ENCODE measurements at places on chromosomes 3 and 15.
A peak's percentile ranks its signal among the peaks of the same experiment; 100 is the strongest.

GRCh38 chr3:183555541-183556081 is at the start of gene KLHL6:
TSS of gene KLHL6 (minus strand) at chr3:183555706. CDS start at chr3:183555653, 53 bp downstream.
- DNase-seq: peak; percentile 54

- DNase-seq: no peak
Observed at GRCh38 chr3:88307666-88308065, 157.9 kb downstream of the C3orf38 start.

GRCh38 chr3:171184372-171184771 is 157.9 kb upstream of the SLC2A2 start:
- DNase-seq: no peak

DNA sequence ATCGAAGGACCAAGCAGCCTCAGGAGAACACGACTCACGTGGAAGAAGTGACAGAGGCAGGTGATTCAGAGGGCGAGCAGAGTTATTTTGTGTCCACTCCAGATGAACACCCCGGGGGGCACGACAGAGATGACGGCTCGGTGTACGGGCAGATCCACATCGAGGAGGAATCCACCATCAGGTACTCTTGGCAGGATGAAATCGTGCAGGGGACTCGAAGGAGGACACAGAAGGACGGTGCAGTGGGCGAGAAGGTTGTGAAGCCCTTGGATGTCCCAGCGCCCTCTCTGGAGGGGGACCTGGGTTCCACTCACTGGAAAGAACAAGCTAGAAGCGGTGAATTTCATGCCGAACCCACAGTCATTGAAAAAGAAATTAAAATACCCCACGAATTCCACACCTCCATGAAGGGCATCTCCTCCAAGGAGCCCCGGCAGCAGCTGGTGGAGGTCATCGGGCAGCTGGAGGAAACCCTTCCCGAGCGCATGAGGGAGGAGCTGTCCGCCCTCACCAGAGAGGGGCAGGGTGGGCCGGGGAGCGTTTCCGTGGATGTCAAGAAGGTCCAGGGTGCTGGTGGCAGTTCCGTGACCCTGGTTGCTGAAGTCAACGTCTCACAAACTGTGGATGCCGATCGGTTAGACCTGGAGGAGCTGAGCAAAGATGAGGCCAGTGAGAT is 26.0 kb downstream of the SYNM start:
- DNase-seq: no peak

- no peak for DNase-seq
Observed at GRCh38 chr3:127137113-127137512, 55.8 kb upstream of the PRR23E start.

DNA sequence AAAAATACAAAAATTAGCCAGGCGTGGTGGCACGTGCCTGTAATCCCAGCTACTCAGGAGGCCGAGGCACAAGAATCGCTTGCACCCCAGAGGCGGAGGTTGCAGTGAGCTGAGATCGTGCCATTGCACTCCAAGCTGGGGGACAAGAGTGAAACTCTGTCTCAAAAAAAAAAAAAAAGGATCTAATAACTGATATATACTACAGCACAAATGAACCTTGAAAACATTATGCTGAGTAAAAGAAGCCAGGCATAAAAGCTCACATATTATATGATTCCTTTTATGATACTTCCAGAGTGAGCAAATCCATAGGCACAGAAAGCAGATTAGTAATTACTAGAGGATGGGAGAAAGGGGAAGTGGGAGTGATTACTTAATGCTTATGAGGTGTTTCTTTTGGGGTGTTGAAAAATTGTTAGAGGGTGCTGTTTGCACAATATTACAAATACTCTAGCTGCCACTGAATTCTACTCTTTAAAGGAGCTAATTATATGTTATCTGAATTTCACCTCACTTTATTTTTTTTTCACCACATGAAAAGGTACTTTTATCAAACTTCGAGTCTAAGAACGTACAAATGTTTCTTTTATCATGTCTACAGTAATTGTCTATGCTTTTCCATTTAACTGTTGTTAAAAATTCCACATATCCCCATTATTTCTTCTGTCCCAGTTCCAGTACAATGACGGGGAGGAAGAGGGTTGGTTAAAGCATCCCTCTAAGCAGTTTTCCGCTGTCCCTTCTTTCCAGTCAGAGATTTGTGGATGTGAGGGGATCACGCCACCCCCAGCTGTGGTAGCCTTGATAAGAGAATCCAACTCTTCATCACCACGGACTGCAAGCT is 77.7 kb upstream of the FAM174B start:
- DNase-seq: no peak

- no peak for DNase-seq
Observed at GRCh38 chr3:174581558-174581957, 277.6 kb upstream of the NAALADL2 start.

- no peak for DNase-seq
Observed at GRCh38 chr3:38555149-38555840, 59.2 kb downstream of the EXOG start.

DNA sequence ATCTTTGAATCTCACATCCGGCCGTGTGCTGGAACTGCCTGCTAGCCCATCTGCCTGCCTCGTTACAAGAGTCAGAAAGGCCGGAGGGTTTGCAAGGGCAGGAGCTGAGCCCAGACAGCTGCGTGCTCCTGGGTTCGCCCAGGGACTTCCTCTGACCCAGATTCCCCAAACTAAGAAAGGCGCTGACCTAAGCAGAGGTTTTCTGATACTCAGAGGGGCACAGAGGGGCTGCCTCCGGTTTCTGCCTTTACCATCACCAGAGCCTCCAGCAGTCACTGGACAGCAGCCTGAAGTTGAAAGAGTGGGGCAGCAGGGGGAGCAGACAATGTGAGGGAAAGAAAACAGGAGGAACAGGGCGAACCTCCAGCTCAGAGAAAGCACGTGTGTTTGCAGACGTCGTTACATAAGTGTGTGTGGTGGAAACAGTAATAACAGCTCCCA is 33.4 kb upstream of the RAD18 start:
- no peak for DNase-seq

DNA sequence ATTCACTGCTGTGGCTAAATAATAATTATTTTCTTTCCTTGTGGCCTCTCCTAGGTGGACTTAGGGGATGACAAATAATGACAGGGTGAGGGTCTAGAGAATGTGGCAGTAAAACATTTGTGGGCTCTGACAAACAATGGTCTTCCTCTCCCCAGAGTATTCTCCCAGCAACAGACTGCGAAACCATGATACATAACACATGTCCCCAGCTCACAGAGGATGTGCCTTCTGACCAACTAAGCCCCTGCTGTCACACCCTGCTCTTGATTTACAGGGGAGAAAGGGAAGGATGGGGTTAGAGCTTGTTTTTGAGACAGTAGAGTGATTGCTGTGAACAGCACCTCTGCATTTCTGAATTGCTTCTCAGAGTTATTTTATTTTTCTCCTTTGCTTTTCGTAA is 116.6 kb upstream of the CTDSPL start:
- no peak for DNase-seq

GRCh38 chr3:32303399-32303747 is 64.9 kb downstream of the CMTM8 start:
- no peak for DNase-seq

- no peak for DNase-seq
Observed at GRCh38 chr3:29138171-29138570, 142.7 kb upstream of the RBMS3 start.

GRCh38 chr3:46901591-46902187 is 24.2 kb downstream of the PTH1R start:
- DNase-seq: no peak

DNA sequence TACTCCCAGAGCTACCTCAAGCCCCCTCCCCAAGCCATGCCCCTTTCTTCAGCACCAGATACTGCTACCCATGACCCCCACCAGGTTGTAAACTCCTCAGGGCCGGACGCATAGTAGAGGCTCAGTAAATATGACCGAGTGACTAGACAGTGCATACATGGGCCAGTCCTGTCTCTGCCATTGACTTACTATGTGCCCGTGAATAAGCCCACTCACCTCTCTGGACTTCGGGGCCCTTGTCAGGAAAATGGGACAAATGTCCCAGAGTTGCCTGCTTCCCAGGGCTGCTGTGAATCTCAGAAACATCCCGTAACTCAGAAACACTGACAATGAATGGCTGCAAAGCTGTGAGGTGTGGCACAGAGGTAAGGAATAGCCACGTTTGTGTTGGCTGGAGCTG is 48.2 kb upstream of the FGD5 start:
- no peak for DNase-seq

GRCh38 chr15:69060744-69061143 is 46.2 kb downstream of the NOX5 start:
- DNase-seq: no peak

Measured in activated CD8-positive, alpha-beta memory T cell treated with anti-CD3 and anti-CD28 coated beads for 1 hour (primary cell).